ENCODE measurements at places on chromosomes 4 and X.

DNA sequence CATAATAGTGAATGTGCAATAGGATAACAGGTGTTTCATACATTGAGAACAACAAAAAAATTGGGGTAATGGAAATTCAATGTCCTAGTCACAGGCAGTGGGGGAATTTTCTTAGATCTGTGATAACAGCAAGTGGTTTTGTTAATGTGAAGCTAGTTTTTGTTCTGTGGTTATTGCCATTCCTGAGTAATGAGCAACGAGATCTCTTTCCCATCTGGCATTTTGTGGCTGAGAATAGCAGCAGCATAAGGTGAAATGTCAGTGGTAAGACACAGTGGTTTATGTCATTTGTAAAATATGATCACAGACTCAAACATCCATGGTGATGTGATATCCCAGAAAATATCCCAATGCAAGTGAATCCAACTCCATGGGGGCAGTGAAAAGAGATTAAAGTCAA lies 497.5 kb downstream of the KCNIP4 start:
- DNase-seq: no peak

- DNase-seq: no peak
Observed at GRCh38 chrX:109336141-109336540, 145.7 kb downstream of the GUCY2F start.

DNA sequence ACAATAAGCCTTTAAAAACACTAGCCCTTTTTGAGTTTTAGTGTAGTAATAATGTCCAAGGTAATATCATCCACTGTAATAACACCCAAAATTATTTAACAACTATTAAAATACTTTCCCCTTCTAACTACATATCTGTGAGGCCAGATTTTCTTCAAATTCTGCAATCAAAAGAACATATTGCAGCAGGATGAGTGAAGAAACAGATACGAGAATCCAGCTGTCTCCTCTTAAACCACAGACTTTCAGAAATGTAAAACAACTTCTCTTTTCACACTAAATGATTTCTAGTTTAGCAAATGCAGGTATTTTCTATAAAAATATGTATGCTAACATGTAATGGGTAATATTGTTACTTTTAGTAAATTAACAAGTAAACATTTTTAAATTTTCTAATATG lies 148.9 kb downstream of the PRDM5 start:
- no peak for DNase-seq

GRCh38 chr4:21856754-21857153 lies 91.8 kb downstream of the KCNIP4 start:
- no peak for DNase-seq

GRCh38 chrX:15158736-15159406 lies 111.0 kb downstream of the ASB9 start:
- no peak for DNase-seq

DNA sequence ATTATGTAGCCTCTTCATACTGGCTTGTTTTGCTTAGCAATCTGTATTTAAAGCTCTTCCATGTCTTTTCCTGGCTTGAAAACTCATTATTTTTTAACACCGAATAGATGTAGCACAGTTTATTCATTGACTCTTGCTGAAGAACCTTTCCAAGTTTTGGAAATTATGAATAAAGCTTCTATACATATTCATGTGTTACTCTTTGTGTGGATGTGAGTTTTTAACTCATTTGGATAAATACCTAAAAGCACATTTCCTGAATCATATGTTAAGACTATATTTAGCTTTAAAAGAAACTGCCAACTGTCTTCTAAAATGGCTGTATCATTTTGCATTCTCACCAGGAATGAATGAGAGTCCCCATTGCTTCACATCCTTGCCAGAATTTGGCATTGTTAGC lies 2061.7 kb upstream of the AGA start:
- no peak for DNase-seq

- no peak for DNase-seq
Observed at GRCh38 chr4:142493255-142494110, 352.6 kb downstream of the INPP4B start.

DNA sequence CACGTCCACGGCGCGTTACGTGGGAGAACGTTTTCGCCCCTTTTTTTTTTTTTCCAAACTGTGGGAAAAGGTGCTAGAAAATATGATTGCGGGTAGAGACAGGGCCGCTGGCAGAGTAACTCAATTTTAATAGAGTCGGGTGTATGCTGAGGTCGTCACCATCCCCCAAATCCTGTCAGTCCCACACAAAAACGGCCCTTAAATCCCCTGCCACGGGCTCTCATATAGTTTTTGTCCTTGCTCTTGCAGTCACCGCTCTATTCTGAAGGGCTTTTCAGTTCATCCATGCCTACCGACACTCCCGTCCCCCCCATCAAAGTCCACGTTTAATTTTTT lies 796 bp upstream of the MED14 start:
- DNase-seq: no peak

DNA sequence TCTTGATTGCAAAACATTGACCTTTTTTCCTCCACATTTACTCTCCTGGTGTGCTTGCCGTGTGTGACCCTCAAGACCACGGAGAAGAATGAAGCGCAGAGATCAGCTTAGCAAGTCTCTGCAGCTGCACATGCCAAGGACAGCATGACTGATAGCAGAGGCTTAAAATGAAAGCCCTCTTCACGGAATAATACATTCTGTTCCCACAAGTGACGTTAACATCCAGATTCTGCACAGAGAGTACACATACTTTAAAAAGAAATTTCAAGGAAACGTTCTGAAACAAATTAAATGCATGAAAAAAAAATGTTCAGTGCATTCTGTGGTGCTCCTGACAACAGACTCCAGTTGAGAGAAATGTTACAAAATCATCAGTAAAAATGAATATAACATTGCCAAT lies 60.9 kb downstream of the SLC7A11 start:
- DNase-seq: no peak

GRCh38 chr4:6423575-6423974 lies 48.8 kb downstream of the PPP2R2C start:
- no peak for DNase-seq
